Stimulated activated CD4-positive, alpha-beta T cell treated with anti-CD3 and anti-CD28 coated beads, TNF-alpha, amount 100 ng/mL, for 1 hour (primary cell): ENCODE measurements at places on chromosomes 1 and 21.

- no peak for DNase-seq
These were observed 22.7 kb upstream of the NBL1 start for GRCh38 chr1:19621274-19621950.

DNA sequence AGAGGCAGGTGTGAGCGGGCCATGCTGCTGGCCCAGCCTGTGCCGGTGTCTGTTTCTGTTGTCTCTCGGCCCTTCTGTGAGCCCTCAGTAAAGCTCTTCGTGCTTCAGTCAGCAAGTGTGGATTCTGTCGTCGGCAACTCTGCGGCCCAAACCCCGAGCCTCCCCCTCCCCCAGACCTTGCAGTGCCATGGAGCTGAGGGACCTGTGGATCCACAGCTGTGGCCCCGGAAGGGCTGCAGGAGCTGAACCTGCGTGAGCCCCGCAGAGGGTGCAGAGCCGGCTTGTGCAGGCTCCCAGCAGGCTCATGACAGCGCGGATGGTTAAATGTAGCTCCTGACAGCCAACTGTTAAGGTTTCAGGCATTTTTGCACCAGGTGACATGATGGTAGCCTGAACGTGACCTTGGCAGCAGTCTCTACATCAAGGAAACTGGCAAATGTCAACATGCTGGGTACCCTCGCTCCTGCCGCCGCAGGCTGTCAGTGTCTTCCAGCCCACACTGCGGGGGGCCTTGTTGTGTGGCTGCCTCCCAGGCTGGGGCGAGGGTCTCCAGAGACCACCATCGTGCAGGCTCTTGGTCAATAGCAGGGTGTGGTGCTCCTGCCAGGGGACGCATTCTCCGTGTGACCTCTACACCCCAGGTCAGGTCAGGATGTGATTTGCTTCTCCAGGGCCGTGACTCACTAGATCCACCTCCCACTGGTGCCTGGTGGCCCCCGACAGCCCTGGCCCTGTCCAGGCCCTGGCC lies 7.0 kb downstream of the LRRC3 start:
- DNase-seq: no peak

DNA sequence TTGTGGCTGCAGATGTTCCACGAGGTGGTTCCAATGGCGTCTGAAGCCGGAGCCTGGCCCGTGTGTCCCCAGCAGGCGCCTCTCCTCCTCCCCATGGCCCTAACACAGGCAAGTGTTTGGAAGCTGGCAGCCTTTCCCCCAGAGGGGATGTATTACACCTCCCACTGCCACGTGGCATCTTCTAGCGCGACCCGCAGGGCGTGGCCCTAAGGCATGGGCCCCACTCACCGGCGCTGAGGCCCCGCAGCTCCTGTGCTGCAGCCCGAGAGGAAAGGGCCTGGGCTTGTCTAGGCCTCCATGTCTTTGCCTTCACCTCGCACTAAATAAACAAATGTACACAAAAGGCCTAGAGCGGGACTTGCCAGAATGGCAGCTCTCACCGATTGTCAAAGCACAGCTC lies 37.9 kb downstream of the SLC66A1 start:
- no peak for DNase-seq

- no peak for DNase-seq
These were observed 11.0 kb downstream of the BRINP2 start for GRCh38 chr1:177181631-177182291.

DNA sequence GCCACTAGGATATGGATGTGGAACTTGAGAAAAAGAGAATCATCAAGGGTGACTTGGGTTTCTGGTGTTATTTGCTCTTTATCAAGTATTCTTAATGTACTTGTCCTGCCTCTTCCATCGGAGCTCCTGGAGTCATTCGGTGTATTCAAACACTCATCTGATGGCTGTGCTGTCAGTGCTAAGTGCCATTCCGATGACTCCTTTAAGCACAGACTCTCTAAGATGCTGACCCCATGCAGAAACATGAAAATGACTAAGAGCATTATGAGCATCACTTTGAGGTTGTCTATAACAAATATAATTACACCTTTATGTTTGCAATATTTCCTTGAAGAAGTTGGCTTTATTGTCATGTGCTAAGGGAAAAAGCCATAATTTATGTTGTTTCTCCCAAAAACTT lies 11.3 kb upstream of the RPL5 start:
- DNase-seq: no peak

DNA sequence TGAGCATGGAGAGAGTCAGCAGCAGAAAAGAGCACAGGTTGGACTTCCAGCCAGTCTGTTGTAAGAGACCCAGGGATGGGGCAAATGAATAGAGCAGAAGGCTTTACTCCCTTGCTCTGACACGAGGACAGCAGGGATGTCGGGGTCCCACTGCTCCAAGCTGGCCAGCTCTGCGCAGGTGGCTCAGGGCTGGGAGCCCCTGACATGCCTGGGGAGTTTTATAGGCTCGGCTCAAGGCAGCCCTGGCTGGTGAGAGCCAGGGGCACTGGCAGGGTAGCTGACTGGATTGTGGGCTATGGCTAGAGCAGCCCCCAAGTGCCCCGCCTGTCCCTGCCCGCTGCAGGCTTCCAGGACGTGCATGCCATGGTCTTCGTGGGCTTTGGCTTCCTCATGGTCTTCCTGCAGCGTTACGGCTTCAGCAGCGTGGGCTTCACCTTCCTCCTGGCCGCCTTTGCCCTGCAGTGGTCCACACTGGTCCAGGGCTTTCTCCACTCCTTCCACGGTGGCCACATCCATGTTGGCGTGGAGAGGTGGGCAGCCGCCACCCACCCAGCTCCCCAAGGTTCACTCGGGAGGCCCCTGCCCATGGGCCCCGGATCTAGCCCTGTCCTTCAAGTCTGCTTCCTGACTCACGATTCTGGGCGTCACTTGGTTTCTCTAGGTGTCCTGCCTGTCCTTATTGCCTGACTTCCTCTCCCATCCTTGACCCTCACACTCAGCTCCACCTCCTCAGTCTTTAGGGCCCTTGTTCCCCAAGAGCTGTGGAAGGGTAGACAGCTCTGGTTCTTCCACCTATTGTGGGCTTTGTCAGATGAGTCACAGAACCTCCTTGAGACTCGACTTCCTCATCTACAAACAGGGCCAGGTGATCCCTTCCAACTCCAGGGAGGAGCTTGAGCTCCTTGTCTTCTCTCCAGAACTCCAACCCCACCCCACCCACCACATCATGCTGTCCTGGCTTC lies 8.2 kb downstream of the RHBG start:
- DNase-seq: no peak

DNA sequence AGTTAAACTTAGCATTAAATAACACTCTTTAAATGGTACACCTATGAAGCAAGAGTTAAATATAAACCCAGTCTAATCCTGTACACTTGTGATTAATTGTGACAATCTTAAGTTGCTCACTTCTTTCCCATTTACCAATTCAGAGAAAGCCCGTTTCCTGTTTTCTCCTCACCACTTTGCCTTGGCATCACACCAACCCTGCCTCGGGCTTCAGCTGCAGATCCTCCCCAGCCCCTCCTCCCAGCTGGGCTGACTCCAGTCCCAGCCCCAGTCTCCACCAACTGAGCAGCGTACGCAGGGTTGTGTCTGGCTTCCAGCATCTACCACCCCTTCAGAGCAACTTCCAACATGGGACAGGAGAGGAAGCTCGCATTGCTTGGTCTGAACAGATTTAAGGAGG lies 4.1 kb downstream of the PYCR2 start:
- no peak for DNase-seq

- DNase-seq: no peak
These were observed 439.3 kb downstream of the USP25 start for GRCh38 chr21:16169102-16169511.

GRCh38 chr21:39430457-39430856 lies 15.1 kb downstream of the LCA5L start:
- no peak for DNase-seq

GRCh38 chr1:229326601-229327000 lies 16.2 kb downstream of the CCSAP start:
- DNase-seq: no peak
